ENCODE measurements at places on chromosomes 1 and 21. TPM values are rescaled to one million over a fixed set of nuclear protein-coding genes. Genes with fewer than 3 reads are reported as not detected.

GRCh38 chr21:26136671-26137070, 33.9 kb downstream of the APP start:
- no peak for DNase-seq

GRCh38 chr1:226369110-226369509, 38.8 kb downstream of the PARP1 start:
- DNase-seq = no peak

DNA sequence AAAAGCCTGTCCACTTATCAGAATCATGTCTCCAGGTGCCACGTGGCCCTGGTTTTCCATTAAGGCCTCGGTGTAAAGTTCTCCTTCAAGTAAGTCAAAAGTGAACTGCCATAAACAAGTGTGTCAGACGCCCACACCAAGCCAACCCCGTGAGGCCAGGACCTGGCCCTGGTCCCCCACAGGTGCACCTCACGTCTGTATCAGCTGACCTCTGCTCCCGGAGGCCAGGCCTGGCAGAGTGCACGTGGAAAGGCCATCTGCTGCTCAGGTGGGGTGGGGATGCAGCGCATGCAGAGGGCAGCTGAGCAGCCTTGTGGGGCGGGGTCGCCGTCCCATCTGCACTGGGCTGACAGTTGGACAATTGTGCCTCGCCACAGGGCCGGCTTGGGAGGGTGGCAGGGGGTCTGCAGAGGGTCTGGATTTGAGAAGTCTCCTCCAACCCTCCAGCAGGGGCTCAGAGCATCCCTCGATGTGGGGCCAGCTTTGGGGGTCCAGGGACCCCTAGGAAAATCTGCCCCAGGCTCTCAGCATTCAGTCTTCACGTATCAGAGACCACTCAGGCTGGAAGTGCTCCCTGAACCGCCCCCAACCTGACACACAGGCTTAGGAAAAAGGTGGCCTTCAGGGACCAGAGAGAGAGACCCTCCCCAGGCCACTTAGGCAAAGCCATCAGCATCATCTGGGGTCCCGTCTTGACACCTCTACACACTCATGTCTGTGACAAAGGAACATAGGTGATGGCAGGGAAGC, 3.0 kb downstream of the SLC19A1 start:
- DNase-seq = no peak

Gene PLA2G5
- 31.9 TPM for polyA plus RNA-seq

Gene PPIAL4G
- polyA plus RNA-seq = not detected
